ENCODE measurements at places on chromosomes 1 and 21.

DNA sequence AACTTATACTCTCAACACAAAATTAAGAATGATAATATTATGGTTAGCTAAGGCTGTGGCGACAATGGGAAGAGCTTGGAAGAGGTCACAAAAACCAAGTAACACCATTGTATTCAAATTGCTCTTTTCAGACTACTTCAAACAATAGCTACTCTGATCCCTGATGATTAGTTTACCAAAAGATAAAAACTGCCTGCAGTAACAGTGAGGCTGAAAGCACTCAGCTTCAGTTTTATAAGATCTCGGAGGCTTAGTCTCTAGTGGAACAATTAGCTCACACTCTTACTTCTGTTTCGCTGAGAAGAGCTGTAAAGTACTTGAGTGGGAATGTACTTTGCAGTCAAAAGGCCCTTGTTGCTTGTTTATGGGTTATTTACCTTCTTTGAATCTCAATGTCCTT is 278.5 kb downstream of the LRRC7 start:
- DNase-seq, result no peak

DNA sequence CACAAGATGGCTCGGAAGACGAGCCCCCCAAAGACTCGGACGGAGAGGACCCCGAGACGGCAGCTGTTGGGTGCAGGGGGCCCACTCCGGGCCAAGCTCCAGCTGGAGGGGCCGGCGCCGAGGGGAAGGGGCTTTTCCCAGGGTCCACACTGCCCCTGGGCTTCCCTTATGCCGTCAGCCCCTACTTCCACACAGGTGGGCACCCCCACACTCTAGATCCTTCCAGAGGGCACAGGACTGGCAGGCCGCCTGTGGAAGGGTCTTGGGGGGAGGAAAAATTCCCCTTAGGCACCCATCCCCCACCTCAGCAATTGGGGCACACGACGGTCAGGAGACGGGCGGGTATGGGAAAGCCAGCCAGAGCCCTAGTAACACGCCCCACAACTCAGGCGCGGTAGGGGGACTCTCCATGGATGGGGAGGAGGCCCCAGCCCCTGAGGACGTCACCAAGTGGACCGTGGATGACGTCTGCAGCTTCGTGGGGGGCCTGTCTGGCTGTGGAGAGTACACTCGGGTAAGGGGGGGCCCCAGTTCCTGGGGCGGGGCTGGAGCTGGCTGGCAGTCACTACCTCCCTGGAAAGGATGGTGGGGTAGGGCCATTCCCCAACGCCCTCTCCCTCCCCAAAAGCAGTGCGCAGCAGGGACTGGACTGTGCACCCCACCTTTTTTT is 16.1 kb downstream of the NOC2L start:
- no peak for DNase-seq

DNA sequence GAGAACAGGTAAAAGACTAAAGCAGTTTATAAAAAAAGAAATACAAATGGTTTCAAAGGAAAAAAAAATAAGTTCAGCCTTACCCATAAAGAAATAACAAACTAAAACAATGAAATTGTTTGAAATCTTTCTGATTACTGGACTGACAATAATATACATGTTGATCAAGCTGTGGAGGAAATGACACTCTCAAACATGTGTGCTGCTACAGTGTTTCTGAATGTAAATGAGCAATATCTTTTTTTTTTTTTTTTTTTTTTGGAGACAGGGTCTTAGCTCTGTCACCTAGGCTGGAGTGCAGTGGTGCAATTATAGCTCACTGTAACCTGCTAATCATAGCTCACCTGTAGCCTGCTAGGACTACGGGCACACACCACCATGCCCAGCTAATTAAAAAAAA is 6.5 kb downstream of the EPS15 start:
- no peak for DNase-seq

- DNase-seq, result no peak
Measured at GRCh38 chr1:171743081-171743870, 1.4 kb upstream of the VAMP4 start.

GRCh38 chr1:243733670-243734307 is 116.3 kb downstream of the AKT3 start:
- no peak for DNase-seq

DNA sequence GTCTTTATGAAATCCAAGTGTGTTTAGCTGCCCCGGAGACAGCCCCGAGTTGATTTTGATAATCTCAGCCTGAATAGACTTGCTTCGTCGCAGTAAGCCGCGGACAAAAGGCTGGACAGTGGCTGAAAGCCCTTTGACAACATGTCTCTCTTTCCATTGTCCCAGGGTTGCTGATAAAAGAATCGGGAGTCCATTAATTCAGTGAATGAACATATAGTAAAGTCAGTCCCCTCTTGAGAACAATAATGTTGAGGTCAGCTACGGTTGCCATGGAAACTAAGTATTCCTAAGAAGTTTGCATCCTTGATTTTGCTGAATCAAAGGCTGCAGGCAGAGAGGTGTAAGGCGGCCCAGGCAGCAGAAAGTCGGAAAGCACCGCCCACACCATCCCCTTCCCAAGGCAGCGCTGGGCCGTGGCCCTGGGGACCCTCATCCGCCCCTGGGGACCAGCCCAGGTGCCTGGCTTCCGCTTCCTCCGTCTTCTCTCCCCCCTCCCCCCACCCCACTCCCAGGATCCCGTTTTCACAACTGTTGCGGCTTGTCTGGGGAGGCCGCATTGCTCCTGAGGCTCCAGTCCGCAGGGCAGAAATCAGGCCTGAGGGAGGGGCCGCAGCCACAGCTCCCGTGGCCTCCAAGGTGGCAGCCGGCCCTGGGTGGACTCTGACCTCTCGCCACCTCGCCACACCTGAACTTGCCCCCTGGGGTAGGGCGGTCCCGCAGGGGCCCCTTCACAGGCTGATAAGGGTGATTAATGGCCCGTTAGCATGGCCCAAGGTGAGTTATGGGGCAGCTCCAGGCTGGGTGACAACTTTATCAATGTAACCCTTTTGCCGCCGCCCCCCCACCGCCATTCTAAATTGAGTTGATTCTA is 180.9 kb downstream of the PRDM16 start:
- DNase-seq, result no peak

Data from stimulated activated CD4-positive, alpha-beta T cell treated with anti-CD3 and anti-CD28 coated beads, Interleukin-4, amount 100 ng/mL, for 1 hour (primary cell).